HAP-1 (cell line): ENCODE measurements at places on chromosomes 5 and 9.

DNA sequence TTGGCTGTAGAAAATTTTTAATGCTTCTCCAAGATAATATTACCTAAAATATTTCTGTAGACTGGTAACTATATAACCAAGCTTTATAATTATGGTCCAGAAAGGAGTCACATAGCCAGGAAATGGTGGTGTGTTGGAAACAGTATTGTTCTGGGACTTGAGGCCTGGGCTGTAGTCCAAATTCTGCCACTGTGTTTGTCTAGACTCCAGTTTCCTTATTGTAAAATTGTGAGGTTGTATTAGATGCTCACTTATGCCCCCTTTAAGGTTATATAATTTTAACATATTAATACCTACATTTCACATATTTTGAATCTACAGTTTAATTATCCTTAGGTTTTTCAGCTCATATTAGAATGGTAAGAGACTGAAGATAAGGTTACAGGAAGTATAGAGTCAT, 42.4 kb downstream of the STX17 start:
- DNase-seq: no peak

- no peak for DNase-seq
These were observed 44.6 kb upstream of the ALDH1A1 start for GRCh38 chr9:72997387-72997995.

GRCh38 chr9:126157423-126157822, 169.2 kb upstream of the MVB12B start:
- no peak for DNase-seq

DNA sequence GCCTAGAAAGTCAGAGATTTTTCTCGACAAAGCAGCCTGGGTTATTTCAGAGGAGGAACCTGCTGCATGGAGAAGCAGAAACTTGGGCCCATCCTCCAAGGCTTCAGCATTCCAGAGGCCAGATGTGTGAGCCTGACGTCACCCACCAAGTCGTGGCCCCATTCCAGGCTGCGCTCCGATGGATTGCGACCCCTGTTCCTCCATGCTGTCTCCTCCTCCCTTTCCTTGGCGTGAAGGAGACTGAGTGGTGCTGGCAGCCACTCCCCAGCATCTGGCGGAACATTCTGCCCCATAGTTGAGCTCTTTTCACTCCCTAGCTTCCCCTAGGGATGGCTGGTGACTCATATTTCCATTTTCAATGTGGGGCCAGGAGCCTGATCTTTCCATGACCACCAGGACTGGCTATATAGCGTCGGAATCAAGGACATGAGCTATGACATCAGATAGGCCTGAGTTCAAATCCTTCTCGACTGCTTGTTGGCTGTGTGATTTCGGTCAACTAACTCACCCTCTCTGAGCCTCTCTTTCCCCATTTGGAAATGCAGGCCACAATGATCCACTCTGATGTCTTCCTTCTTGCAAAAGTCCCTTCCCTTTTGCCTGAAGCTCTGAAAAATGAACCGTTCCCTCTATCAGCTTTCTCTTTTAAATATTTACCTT, 24.5 kb upstream of the DUSP1 start:
- DNase-seq: no peak

- DNase-seq: no peak
These were observed 178.5 kb upstream of the PITX1 start for GRCh38 chr5:135212361-135213026.

DNA sequence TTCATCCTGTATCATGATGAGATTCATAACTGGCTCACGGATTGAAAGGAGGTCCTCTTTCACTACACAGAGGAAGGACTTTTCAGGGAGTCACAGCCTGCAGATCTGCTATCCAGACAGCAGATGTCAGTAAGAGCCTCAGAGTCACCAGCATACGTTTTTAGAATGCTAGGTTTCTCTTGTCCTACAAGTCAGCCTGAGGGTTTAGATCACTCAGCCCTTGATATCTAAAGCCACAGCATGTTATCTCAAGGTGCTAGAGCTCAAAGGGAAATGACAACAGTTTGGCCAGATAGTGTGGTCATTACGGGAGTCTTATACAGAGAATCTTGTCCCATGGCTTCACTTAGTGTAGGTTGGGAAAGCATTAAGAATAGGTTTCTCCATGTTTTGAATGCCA, 30.9 kb upstream of the SLC46A2 start:
- DNase-seq: peak; percentile 11

DNA sequence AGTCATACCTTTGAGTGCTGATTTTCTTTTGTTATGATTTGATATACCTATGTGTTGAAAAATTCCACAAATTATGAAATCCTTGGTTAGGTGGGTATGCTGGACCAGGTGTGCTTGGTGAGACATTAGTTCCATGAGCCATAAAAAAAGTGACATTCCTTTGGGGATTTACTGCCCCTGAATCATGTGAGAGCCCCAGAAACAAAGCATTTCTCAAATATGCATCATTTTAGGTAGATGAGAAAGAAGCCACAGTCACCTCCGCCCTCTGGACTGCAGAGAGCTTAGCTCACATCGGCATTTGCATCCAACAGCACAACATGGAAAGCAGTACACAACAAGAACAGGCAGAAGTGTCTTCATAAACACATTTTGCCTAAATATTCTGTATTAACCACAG, 55.3 kb downstream of the DAP start:
- DNase-seq: no peak

DNA sequence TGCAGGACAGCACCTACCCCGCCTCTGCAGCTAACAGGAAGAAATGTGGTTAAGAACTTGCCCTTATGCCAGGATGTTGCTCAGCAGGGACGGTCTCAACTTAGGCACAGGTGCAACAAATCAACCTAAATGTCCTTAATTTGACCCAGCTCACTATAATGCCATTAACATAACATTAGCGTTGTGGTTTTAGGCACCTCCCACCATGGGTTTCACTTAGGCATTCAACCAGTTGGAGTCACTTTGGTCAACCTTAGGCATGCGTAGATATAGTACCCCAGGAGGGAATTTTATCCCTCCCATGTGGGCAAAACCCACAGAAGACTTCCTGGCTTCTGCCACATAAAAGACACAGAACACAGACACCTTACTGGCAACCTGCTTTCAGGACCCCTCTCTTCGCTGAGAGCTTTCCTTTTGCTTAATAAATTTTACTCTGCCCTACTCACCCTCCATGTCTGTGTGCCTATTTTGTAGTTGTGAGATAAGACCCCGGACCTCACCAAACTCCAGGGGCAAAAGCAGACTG, 8.7 kb upstream of the ERAP1 start:
- DNase-seq: no peak

DNA sequence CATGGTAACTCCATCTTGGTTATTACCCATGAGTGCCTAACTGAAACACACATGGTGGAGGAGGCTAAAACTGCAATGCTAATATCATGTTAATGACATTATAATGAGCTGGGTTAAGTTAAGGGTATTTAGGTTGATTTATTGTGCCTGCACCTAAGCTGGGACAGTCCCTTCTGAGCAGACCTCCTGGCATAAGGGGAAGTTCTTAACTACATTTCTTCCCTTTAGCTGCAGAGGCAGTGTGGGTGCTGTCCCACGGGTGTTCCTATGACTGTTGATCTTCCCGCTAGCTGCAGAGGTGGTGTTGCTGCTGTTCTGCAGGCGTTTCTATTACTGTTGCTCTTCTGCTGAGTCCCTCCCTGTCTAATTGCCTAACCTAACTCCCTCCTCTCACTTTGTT, 183.9 kb downstream of the LURAP1L start:
- no peak for DNase-seq
